Kidney (tissue), 22 donors: ENCODE measurements at places on chromosomes 6 and 20. TPM values are rescaled to one million over a fixed set of nuclear protein-coding genes. Genes with fewer than 3 reads are reported as not detected.
A peak's percentile ranks its signal among the peaks of the same experiment; 100 is the strongest.

DNA sequence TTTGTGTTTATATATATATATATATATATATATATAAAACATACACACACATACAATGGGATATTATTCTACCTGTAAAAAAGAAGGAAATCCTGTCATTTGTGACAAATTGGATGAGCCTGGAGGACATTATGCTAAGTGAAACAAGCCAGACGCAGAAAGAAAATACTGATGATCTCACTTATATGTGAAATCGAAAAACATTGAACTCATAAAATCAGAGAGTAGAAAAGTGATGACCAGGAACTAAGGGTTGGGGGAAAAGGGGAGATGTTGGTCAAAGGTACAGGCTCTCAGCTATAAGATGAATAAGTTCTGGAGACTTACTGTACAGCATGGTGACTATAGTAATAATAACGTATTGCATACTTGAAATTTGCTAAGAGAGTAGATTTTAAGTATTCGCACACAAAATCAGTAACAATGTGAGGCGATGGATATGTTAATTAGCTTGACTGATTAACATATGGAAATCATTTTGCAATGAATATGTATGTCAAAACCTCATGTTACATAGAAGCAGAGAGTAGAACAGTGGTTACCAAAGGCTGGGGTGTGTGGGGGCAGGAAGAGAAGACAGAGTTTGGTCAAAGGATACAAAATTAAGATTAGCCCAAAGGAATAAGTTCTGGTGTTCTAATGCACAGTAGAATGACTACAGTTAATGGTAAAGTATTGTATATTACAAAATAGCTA is 92.3 kb upstream of the PHACTR1 start:
- DNase-seq, result no peak

DNA sequence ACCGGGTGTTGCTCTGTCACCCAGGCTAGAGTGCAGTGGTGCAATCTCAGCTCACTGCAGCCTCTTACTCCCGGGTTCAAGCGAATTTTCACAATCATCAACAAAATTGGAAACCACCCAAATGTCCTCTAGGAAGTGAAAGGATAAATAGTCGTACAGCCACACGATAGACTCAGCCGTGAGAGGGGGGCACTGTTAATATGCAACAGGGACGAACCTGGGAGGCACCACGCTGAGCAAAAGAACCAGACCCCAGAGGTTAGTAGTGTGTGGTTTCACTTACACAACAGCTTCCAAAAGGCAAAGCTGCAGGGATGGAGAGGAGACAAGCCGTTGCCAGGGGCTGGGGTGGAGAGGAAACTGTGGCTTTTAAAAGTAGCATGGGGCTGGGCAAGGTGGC is 30.1 kb upstream of the NTSR1 start:
- DNase-seq, result no peak

The SLCO4A1 gene
- 12.4 TPM for polyA plus RNA-seq

DNA sequence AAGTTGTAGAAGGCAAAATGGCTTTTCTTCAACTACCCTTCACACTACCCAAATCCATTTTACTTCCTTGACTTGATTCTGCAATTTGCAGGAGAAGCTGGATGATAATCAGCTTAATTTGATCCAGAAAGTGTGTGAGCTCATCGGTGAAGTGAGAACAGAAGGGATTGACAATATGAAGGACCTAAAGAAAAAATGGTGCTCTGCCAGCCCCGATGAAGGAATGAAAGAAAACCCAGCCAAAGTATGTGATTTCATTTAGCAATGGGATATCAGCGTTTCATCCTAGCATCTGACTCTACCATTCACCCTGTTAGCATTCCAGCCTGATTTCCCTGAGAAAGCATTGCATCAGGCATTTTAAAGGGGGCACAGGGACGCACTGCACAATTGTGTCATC is 41.5 kb downstream of the CD164 start:
- no peak for DNase-seq

DNA sequence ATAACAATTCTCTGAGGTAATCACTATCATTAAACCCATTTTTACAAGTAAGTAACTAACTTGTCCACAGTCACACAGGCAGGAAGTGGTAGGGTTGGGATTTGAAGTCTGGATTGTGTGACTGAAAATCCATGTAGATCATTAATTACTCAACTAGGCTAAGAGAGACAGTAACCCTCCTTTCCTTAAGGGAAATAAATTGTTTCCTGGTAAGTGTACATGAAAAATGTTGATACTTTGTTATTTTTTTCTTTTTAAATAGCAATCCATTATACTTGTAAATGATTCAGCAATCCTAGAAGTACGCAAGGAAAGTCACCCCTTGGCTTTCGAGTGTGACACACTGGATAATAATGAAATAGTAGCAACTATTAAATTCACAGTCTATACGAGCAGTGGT is 11.6 kb downstream of the SPACA1 start:
- no peak for DNase-seq

DNA sequence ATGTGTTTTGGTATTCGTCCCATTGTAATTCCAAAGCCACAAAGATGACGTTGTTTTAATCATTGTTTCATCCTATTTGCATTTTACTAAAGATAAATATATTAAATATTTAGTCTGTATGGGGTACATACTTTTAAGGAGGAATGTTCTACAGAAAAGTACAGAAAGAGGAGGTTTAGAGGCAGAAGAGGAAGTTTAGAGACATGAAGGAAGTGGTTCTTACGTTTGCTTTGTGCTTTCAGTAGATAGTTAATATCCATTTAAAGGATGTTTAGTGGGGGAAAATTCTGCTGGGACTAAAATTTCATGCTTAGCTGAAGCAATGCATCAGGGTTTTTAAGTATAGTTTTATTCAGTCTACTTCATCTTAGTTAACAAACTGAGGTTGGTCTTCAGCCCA is 116.6 kb downstream of the CRYBG1 start:
- DNase-seq, result no peak

- no peak for DNase-seq
Measured at GRCh38 chr20:31896049-31896448, 25.6 kb downstream of the TTLL9 start.

DNA sequence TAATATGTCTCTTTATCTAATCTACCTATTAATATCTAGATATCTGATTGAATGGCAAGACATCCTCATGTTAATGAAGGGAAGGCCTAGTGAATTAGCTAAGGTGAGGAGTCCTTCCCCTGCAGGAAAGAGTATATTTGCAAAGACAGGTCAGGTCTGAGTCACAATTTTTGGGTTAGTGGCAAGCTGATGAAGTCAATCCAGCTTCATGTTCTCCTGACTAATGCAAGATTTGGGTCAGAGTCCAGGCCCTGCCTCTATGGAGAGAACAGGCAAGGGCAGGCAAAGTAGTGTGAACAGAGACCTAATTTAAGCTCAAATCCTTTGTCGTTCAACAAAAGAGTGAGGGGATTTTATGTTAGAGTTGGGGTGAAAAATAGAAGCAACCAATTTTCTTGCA is 496.7 kb downstream of the BMP2 start:
- no peak for DNase-seq

DNA sequence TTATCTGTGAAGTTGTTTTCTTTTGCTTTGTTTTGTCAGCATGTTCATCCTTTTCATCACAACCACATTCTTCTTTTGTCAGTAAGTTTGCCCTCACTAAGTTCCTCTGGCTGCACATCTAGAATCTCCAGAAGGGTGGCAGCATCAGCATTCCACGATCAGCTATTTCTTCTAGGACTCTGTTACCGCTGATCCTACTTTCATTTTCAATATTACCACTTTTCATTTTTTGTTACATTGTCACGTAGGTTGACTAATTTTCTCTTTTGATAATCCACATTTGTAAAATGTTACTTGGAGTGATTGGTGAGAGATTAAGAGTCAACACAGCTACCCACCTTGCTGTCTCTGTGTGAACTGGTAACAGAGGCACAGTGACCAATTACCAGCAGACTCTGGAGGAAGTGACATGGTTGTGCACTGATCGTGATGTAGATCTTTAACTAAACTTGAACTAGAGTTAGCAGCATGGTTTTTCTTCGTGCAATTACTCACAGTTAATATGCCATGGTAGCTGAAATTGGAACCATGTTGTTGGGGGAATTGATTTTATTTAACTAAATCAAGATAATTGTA is 307.9 kb upstream of the SLC35B3 start:
- no peak for DNase-seq

The CEP85L gene
- 0.84 TPM for polyA plus RNA-seq

The EEF1A2 gene
- polyA plus RNA-seq, result 1.5 TPM

DNA sequence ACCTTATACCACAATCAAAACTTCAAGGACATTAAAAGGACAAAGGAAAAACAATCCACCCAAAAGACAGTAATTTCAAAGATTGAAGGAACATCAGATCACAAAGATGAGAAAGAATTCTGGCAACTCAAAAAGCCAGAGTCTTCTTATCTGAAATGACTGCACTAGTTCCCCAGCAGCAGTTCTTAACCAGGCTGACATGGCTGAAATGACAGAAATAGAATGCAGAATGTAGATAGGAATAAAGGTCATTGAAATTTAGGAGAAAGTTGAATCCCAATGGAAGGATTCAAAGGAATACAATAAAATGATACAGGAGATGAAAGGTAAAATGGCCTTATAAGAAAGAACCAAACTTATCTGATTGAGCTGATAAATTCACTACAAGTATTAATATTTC is 231.4 kb downstream of the CD109 start:
- no peak for DNase-seq

The FOXC1 gene
- 18.0 TPM for polyA plus RNA-seq

DNA sequence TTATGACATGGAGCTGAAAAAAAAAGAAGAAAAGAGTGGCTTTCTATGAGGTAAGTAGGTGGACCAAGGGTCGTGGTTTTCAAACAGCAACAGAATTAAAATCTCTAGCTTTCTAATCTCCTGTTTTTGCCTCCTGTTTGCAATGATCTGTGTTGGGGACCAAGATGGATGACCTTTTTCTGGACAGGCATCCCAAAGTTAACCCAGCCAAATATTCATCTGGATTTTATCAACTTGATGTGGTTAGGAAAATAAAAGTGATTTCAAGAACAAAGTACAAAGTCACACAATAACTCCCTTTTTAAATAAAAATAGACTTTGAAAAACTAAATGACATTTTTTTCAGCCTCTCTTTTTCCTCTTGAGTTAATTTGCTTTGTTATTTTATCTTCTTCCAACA is 282.1 kb upstream of the PRDM1 start:
- no peak for DNase-seq

- peak; percentile 78 for DNase-seq
Measured at GRCh38 chr6:6811128-6812009, 222.8 kb downstream of the LY86 start.

DNA sequence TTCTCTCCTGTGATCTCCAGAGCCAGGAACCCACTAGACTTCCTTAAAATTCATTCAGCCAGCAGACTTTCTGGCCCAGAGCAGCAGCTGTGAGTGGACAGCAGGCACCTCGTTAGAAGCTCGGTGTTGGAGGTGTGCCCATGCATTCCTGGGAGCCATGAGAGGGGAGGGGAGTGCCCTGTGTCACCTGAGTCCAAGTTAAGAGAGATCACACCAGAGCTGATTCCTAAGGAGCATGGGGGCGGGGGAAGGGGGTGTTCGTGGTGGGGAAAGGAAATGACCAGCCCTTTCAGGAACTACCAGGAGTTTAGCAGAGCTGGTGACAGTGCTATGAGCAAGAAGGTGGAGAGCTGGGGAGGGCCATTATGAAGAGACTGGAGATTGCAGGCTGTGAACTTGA is 46.9 kb downstream of the GFRA4 start:
- DNase-seq, result no peak

- DNase-seq, result peak; percentile 85
Measured at GRCh38 chr20:22339091-22339881, 245.1 kb downstream of the FOXA2 start.

GRCh38 chr6:43275801-43276576 is 22.1 kb upstream of the SLC22A7 start:
- DNase-seq, result peak; percentile 34

GRCh38 chr6:57324538-57324937 is 7.1 kb downstream of the PRIM2 start:
- DNase-seq, result peak; percentile 9

DNA sequence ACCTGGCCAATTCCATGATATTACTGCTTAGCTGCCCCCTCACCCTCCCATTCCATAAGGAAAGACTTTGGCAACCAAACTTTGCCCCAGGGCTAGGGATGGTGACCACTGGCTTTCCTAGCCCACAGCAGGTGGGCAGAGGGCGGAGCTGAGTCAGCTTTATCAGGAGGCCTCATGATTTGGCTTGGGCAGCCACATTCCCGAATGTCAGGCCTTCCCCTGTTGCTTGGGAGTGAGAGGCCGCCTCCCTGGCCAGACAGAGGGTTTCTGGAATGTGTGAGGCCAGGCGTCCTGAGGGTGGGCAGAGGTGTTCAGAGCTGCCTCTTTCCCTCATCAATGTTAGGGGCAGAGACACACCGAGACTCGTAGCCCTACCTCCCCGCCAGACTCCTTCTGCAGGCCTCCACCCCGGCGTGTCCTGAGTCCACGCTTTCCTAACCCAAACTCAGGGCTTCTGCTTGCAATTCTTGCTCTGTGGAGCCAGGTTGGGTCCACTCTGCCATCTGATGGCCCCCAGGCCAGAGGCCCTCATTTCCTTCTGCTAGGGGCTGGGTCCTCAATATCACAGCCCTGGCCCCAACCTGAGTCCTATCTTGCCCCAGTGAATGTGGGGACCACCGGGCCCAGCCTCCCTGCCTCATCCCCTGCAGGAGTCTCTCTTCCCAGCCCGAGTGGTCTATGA is 19.3 kb downstream of the UQCC2 start:
- DNase-seq, result no peak

- DNase-seq, result no peak
Measured at GRCh38 chr6:157571950-157572349, 191.0 kb downstream of the ZDHHC14 start.

DNA sequence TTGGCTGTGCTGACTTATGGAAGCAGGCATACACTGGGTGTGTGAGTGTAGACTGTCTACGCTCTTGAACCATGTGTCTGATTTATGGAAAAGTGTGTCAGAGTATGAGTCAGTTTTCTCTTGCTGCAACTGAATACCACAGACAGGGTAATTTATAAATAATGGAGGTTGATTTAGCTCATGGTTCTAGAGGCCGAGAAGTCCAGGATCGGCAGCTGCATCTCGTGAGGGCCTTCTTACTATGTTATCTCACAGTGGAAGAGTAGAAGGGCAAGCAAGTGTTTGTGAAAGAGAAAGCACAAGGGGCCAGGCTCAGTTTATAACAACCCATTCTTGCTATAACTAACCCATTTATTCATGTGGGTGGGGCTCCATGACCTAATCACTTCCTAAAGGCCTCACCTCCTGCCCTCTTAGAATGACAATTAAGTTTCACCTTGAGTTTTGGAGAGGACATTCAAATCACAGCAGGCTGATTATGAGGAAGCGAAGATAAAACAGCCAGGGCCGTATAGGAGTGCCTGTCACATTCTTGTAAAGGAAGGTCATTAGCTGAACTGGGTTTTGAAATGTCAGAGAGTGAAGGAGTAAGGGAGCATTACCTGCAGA is 6.7 kb downstream of the GPR31 start:
- DNase-seq, result no peak
